ENCODE measurements at places on chromosomes 6 and 20.

- no peak for DNase-seq
Observed at GRCh38 chr6:125471667-125472066, 169.9 kb upstream of the HDDC2 start.

GRCh38 chr6:146543940-146544615 lies 445 bp downstream of the RAB32 start:
- no peak for DNase-seq

DNA sequence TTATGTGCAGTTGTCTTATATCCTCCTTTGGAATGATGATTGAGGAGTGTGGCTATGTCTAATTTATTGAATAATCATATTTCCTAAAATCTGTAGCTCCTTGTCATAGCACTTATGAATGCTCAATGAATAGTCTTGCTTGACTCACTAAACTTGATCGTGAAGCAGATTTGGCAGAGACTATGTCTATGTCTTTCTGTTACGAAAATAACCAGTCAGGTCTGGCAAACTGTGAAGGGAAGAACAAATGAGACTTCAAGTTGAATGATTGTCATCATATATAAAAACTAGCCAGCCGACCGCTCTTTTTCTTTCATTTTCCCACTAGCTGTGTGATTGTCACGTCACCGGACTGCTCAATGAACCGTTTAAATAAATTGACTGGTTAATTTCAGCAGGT lies 1303.9 kb upstream of the GJE1 start:
- no peak for DNase-seq

- DNase-seq, result no peak
Observed at GRCh38 chr6:28947831-28948270, 24.1 kb upstream of the TRIM27 start.

- no peak for DNase-seq
Observed at GRCh38 chr20:32484225-32484957, 100.7 kb downstream of the NOL4L start.

- peak; percentile 40 for DNase-seq
Observed at GRCh38 chr6:26607434-26608230, 10.9 kb downstream of the ABT1 start.

GRCh38 chr6:111885373-111886027 lies 12.2 kb upstream of the FYN start:
- no peak for DNase-seq

GRCh38 chr20:24357177-24357576 lies 112.3 kb upstream of the SYNDIG1 start:
- no peak for DNase-seq

GRCh38 chr6:129844118-129844891 lies 16.8 kb downstream of the TMEM244 start:
- no peak for DNase-seq

DNA sequence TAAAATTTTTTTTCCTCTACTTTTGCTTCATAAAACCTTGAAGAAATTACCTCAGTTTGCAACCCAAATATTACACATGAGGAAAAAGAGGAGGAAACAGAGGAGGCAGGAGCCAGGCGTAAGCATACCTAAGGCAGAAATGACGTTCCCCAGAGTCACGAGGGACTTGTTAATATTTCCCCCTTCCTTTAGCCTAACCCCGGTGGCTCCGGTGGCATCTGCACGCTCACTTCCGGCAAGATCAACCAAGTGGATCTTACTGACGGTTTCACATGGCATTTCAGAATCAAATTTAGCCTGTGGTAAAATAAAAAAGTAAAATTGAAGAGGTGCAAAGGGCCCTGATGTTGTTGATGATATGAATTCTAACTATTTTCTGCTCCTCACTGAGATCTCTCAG lies 67.4 kb downstream of the KIF16B start:
- no peak for DNase-seq

DNA sequence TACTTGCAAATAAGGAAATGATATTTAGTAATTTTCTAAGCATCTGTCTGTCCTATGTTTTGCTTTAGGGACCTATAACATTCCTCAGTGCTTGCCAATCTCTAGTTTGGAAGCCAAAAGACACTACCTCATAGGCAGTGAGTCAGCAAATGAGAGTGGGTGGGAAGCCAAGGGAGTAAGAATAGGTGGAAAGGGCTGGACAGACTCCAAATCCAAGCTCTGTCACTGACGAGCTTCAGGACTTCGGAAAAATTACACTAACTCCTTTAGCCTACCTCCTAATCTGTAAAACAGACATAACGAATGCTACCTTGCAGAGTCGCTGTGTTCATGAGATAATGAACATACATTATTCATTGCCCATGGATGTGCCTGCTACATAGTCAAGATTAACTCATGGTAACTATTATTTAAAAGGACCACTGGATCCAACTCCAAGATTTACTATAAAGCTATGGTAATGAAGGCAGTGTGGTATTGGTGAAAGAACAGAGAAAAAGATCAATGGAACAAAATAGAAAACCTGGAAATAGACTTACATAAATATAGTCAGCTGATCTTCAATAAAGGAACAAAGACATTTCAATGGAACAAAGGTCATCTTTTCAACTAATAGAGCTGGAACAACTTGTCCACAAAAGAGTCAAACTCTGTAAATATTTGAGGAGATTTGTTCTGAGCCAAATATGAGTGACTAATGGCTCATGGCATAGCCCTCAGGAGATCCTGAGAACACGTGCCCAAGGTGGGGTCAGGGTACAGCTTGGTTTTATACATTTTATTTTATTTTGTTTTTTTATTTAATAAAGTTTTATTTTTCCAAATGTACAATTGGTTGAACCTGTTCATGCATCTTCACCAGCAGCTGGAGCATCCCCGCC lies 64.1 kb downstream of the FAM50B start:
- no peak for DNase-seq

DNA sequence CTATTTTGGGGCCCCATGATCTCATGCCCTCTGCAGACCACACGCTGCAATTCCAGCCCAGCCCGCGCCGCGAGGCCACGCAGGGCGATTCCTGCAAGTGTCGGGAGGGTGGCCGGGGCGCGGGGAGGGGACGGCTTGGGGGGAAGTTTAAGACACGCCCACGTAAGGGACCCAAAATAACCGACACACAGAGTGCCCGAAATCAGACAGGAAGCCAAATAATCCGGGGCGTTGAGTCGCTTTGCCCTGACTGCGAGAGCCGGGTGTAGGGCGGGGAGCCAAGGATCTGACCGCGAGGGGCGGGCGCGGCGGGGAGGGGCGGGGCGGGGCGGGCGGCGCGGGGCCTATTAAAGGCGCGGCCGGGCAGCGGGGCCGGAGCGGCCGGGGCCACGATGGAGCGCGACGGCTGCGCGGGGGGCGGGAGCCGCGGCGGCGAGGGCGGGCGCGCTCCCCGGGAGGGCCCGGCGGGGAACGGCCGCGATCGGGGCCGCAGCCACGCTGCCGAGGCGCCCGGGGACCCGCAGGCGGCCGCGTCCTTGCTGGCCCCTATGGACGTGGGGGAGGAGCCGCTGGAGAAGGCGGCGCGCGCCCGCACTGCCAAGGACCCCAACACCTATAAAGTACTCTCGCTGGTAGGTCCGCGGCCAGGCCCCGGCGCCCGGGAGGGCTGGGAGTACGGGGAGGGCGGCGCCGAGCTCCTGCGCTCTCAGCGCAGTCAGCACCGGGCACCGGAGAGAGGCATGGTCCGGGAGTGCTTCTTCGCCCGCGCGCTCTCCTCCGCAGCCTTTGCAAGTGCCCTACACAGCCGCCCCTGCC lies at the start of gene ENPP1:
Gene ENPP1 (plus strand): TSS at position 377 of the 816 bp plus-strand sequence. CDS start 16 bp downstream, at position 393.
- DNase-seq, result peak; percentile 38

- no peak for DNase-seq
Observed at GRCh38 chr20:18287546-18287914, 797 bp upstream of the ZNF133 start.

- no peak for DNase-seq
Observed at GRCh38 chr6:40148882-40149573, 214.8 kb upstream of the MOCS1 start.

DNA sequence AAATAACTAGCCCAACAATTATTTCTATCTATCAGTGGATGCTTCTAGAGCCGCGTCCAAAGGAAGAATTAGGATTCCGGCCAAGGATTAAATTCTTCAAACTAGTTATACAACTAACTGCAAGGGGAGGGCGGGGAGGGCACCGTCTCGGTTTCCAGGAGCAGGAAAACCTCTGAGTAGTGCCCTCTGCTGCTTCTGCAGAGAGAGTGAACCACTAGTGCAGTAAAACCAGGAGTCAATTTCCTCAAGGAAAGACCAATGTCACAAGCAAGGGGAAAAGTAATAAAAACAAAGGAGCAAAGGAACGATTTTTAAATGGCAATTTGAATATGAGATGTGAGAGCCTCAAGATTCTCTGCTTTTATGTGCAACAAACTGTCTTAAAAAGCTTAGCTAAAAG lies 16.5 kb upstream of the UBE2J1 start:
- DNase-seq, result no peak

- DNase-seq, result no peak
Observed at GRCh38 chr6:164142322-164142721, 727.8 kb downstream of the QKI start.

- no peak for DNase-seq
Observed at GRCh38 chr6:44805238-44805846, 417.8 kb downstream of the CDC5L start.

- no peak for DNase-seq
Observed at GRCh38 chr6:100464162-100464851, 414 bp downstream of the SIM1 start.

DNA sequence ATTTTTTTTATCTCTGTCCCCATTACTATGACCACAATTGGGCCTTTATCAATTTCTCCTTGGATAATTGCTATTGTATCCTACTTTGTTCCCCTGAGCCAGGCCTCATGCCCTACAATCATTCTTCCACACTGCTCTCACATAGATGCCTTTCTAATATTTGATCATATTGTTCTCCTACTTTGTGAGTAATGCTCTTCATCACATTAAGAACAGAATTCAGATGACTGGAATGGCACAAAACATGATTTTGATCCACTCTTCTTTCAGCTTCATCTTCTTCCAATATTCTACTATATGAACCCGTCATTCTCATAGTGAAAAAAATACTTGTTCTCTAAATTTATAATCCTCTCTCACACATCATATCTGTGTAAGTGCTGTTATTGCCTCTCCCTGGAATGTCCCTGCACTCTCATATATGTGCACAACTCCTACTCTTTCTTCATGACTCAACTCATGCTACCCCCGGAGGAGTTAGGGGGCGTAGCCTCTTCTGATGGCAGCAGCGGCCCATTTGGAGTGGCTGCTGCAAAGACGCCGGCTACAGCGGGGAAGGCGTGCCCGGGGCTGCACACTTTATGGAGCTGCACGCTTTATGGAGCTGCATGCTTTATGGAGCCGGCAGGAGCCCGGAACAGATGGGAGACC lies 25.3 kb upstream of the HACE1 start:
- no peak for DNase-seq

GRCh38 chr6:48928937-48929336 lies 534.1 kb downstream of the MMUT start:
- no peak for DNase-seq

DNA sequence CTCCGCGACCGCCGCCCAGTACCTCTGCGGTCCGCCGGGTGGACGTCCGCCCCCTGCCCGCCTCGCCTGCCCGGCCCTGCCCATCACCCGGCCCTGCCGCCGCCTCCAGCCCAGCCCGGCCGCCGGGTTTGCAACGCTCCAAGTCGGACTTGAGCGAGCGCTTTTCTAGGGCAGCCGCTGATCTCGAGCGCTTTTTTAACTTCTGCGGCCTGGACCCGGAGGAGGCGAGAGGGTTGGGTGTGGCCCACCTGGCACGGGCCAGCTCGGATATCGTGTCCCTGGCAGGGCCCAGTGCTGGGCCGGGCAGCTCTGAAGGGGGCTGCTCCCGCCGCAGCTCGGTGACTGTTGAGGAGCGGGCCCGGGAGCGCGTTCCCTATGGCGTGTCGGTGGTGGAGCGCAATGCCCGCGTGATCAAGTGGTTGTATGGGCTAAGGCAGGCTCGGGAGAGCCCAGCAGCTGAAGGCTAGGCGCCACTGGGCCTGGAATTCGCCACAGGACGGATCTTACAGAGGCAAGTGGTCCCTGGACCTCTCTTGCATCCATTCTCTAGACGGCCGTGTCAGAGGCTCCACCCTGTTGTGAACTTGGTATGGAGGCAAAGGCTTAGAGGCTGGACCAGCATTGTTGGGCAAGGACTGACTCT lies 11.8 kb downstream of the FAM110A start:
- DNase-seq, result no peak

- no peak for DNase-seq
Observed at GRCh38 chr6:81722506-81723223, 29.8 kb downstream of the TENT5A start.

GRCh38 chr6:66289889-66290288 lies 582.9 kb upstream of the EYS start:
- no peak for DNase-seq

GRCh38 chr6:75926293-75927168 lies 145.9 kb downstream of the IMPG1 start:
- DNase-seq, result no peak

DNA sequence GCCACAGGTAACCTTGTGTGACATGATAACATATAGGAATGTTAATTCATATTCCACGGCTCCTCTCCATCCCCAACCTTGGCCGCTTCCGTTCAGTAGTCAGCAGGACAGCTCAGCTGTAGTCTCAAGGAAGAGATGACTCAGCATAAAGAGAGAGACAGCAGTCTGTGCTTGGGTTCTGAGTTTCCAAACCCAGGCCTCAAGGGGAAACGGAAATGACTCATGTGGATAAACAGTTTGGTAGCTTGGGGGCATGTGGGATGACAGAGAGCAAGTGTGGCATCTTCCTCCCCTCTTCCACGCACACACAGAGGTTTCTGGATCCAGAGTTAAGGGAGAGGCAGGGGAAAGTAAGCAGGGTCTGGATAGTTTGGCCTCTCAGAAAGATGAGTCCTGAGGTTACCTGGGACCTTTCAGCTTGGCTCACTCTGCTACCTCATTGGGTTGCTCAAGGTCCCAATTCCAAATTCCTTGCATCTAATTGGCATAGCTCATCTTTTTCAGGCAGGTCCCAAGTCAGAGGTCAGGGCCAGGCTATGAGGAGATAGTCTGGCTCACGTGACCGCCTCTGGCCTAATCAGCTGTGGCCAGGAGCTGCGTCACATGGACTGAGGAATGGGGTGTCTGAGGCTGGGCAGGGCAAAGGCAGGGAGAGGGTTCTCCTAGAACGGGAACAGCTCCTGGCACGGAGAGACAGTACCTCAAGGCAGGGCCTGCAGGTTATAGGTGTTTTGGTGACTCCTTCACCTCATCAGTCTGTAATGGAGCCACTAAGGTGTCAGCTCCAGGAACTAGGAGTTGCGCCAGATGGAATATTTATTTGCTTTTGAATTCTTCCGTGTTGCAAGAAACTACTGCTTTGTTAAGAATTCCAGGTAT lies 36.5 kb upstream of the MLN start:
- no peak for DNase-seq

GRCh38 chr6:154450498-154450897 lies 60.0 kb downstream of the CNKSR3 start:
- DNase-seq, result no peak

GRCh38 chr20:2637246-2637645 lies 15.2 kb upstream of the NOP56 start:
- no peak for DNase-seq

- no peak for DNase-seq
Observed at GRCh38 chr6:38187325-38187724, 367.8 kb downstream of the ZFAND3 start.

DNA sequence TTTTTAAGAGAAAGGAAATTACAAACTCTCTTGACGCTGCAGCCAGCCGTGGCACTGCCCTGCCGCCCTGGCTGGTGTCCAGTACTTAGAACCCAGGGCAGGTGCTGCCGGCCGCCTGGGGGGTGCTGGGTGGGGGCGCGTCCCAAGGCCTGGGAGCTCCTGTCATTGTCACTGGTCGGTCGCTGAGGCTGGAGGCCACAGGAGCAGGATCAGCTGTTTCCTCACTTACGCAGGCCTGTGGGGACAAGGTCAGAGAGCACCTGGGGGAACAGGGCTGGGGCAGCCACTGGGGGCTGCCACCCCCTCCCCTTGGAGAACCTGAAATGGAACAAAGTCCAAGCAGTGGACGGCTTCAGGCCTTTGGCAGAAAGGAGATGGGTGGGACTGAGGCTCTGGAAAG lies 5.6 kb downstream of the BIRC7 start:
- no peak for DNase-seq
